ENCODE measurements at places on chromosomes 7 and 10.

DNA sequence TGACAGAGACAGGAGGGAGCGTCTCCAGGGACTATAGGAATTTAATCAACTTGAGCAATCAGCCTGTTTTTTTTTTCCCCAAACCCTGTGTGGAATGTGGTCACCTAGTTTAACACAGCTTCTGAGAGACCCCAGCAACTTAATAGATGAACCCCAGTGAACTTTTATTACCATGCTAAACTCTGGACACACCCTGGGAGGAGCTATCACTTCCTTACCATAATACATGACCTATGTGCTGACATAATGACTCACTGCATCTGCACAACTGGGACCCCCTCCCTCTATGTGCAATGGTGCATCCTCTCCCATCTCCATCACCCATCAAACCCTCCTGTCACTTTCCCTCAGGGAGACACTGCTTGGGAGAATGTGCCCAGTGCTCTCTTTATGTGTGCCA, 83.7 kb downstream of the EPC1 start:
- DNase-seq: no peak

GRCh38 chr10:10725196-10725595, 292.5 kb upstream of the CELF2 start:
- DNase-seq: no peak

DNA sequence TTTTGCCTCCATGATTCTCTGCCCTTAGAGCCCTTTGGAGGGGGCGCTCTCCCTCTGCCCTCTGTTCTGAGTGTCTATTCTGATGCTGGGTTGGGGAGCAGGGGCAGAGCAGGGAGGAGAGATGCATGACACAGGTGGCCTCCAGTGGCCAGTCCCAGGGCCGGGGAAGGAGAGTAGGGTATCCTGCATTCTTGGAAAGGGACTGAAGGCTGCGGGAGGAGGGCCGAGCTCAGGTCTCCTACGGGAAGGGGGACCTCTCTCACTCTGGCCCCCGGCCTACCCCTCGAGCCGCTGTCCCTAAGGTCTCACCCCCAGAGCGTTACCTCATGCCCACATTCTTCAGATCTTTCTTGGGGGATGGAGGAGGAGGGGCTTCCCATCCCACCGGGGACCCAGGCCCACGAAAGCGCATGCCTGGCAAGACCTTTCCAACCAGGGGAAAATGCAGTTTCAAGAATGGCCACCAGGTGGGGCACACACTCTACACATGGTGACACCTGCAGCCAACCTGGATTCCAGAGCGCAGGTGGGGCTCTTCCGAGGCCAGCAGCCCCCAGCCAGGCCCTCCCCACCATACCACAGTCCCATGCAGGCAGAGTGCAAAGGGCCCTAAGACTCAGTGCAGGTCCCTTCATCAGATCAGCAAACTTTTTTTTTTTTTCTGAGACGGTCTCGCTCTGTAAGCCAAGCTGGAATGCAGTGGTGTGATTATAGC, 86.4 kb downstream of the MYL10 start:
- no peak for DNase-seq

DNA sequence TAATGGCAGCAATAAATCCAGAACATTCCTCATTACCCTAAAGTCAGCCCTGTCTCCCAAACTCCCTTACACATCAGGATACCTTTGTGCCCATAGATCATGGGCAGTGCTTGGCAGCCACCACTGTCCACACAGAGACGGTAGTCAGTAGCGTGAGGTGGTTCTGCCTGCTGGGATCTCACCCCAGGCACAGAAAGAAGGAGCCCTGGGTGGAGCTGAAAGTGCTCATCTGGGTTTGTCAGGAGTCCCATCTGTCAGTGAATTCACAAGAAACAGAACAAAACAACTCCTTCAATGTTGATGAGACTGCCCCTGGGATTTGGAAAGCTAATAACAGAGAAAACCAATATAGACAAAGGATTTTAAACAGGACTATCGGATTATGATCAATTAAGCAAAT, 90.2 kb upstream of the PRSS58 start:
- DNase-seq: no peak

GRCh38 chr10:77251297-77252013, 386.2 kb downstream of the KCNMA1 start:
- DNase-seq: no peak
